ENCODE measurements at places on chromosomes 4 and X. TPM values are rescaled to one million over a fixed set of nuclear protein-coding genes. Genes with fewer than 3 reads are reported as not detected.

NDST3 gene
- total RNA-seq, result not detected

FSTL5 gene
- not detected for total RNA-seq

RBM46 gene
- total RNA-seq, result not detected

CENPI gene
- total RNA-seq, result 16.1 TPM

FREM3 gene
- total RNA-seq, result not detected

SLC4A4 gene
- total RNA-seq, result 0.14 TPM

ENAM gene
- total RNA-seq, result not detected

SPIN2A gene
- 0.07 TPM for total RNA-seq

SMAD1 gene
- 22.8 TPM for total RNA-seq

TLL1 gene
- total RNA-seq, result 0.92 TPM

GRIA3 gene
- total RNA-seq, result 0.28 TPM

ZFP92 gene
- total RNA-seq, result 0.21 TPM

MXRA5 gene
- total RNA-seq, result 0.85 TPM

CHIC2 gene
- 17.0 TPM for total RNA-seq

TLR8 gene
- not detected for total RNA-seq

WAS gene
- total RNA-seq, result 0.14 TPM

HERC6 gene
- total RNA-seq, result 2.9 TPM

ZIC3 gene
- not detected for total RNA-seq

TCEAL2 gene
- 0.09 TPM for total RNA-seq

SMR3A gene
- total RNA-seq, result not detected

PAGE2B gene
- total RNA-seq, result not detected

ARL13A gene
- not detected for total RNA-seq

VCX3A gene
- total RNA-seq, result not detected

FAM184B gene
- not detected for total RNA-seq

OCRL gene
- total RNA-seq, result 13.8 TPM

SPANXB1 gene
- not detected for total RNA-seq

CLCN4 gene
- total RNA-seq, result 1.5 TPM

GALNTL6 gene
- not detected for total RNA-seq

C4orf50 gene
- not detected for total RNA-seq

ADGRL3 gene
- 0.19 TPM for total RNA-seq

PNMA6A gene
- total RNA-seq, result not detected

CXCL13 gene
- total RNA-seq, result 0.14 TPM

MSL3 gene
- 18.3 TPM for total RNA-seq

NAP1L2 gene
- total RNA-seq, result 0.56 TPM

WDR45 gene
- total RNA-seq, result 34.7 TPM

LUZP4 gene
- not detected for total RNA-seq

All from airway epithelial cell (primary cell).